ENCODE measurements at places on chromosomes 5 and 9.

DNA sequence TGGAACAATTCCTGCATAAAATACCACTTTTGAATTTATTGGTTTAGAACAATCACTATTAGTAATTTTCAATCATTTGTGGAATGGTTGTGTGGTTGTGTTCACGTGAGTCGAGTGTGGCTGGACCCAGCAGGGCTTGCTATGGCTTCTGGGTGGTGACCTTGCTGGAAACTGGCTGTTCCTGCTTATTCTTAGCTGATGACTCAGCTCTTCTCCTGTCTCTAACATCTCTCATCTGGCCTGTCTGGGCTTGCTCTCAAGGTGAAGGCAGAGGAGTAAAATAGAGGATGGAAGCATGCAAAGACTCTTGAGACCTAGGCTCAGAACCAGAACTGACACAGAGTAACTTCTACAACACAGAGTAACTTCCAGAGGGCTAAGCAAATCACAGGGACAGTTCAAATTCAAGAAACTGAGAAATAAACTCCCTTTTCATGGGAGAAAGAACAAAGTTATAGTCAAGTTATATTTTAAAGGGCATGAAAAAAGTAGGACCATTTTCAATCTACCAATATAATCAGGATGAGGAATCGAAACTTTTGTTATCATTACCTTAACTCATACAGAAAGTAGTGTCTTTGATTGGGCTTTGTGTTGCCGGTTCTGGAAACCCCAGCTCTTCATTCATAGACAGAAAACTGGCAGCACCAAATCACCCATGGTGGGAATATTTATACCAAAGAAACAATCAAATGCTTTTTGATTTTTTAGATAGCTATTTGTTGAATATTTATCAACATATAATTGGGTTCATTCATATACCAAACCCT, 665.1 kb downstream of the CDH18 start:
- DNase-seq, result no peak

DNA sequence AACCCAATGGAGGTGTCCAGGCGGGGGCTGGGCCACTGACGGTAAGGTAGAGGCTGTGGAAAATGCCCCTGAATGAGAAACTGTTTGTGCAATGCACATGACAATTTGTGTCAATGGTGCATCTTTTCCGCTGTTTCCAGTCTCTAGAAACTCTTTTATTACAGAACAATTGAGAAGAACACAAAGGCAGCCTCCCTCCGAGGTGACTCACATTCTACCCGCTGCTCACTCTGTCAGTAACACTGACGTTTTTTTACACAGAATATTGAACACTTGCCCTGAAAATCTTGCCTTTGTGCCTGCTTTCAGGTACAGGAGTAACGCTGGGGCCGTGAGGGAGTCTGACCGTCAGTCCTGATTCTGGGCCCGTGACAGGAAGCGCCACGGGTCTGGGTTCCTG, 11.7 kb upstream of the TENT4A start:
- no peak for DNase-seq

GRCh38 chr5:15249152-15249551, 250.8 kb upstream of the FBXL7 start:
- no peak for DNase-seq

- no peak for DNase-seq
Observed at GRCh38 chr5:146940295-146940694, 61.7 kb upstream of the PPP2R2B start.

- DNase-seq, result no peak
Observed at GRCh38 chr5:150114773-150115408, 28.5 kb upstream of the CSF1R start.

Data from activated CD4-positive, alpha-beta T cell treated with anti-CD3 and anti-CD28 coated beads, Interleukin-2, Interleukin-4, amounts not matched to agents 100 ng/mL and 50 ng/mL, durations not matched to agents 16 hours and 8 hours (primary cell).